Pulmonary artery endothelial cell (primary cell): ENCODE measurements at places on chromosomes 5 and 9. TPM values are rescaled to one million over a fixed set of nuclear protein-coding genes. Genes with fewer than 3 reads are reported as not detected.

DNA sequence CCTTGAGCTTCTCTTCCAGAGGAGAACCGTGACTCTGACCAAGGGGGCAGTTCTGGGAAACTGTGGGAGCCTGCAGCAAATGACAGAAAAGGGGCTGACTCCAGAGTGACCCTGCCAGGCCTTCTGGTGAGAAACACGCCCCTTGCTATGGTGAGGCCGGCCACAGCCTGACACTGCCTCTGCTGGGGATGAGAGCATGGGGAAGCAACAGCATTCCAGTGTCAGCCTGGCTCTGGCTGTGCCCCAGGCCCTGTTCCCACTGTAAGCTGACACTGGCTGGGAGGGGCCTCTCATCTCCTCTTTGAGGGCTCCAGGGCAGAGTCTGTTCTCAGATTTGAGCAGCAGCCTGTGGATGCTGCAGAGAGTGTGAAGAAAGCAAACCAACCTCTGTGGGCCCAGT, 180.0 kb upstream of the IL12B start:
- no peak for DNase-seq

DNA sequence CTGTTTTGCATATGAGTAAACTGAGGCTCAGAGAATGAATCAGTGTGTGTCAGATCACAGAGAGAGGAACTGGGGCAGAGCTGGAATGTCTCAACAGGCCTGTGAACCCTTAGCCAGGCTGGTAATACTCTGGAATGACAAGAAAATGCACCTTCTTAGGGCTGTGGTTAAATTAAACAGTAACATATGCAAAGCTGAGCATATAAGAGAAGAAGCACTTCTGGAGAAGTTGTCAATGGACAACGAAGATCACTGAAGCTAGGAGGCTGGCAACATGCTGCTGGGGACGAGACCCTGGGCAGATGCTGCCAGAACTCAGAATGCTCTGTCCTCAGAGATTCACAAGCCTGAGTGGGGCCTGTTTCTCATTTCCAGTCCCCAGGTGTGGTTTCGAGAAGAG, 64.6 kb upstream of the EPB41L4B start:
- DNase-seq, result no peak

GRCh38 chr5:65832152-65832551, 94.2 kb upstream of the ERBIN start:
- no peak for DNase-seq

GRCh38 chr9:133683586-133684120, 47.5 kb downstream of the DBH start:
- no peak for DNase-seq

DNA sequence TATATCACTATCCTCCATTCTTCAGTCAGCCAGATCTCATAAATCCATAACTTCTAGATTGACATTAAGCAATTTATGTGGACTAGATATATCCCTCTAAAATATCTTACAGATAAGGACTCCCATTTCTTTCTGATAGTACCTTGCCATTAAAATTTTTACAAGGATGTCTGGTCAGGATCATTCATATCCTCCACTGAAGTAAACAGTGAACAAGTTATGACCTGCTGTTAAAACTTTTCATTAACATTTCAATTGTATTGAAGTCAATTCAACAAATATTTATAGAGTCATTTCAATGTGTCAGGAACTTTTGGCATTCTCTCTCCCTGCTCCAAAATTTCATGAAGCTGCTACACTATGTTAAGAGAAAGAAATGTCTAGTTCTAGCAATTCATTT, 1159.6 kb downstream of the CDH12 start:
- no peak for DNase-seq

DNA sequence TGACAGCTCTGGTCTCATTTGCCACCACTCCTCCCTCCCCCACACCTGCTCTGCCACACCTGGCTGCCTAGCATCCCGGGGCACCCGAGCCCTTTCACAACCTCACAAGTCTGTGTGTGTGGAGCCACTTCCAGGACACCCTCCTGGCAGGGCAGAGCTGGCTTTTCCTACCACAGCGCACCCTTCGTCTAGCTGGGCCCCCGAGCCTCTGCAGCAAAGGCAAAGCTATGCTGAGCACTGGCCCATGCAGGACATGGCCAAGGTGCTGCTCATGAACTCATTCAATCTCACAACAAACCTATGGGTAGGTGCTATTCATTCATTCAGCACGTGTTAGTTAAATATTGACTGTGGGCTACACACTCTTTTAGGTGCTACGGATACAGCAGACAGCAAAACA, 43.4 kb downstream of the DUSP1 start:
- DNase-seq, result no peak

- DNase-seq, result no peak
These were observed 766.4 kb downstream of the PRELID2 start for GRCh38 chr5:145068721-145069120.

The TRAF1 gene
- 1.7 and 2.5 TPM in 2 replicates for total RNA-seq

The WWC1 gene
- 0.04 and 0.33 TPM in 2 replicates for total RNA-seq
